Stimulated activated CD8-positive, alpha-beta memory T cell treated with anti-CD3 and anti-CD28 coated beads, Interleukin-15, amount 100 ng/mL, for 24 hours (primary cell): ENCODE measurements at places on chromosomes 11 and 22.

GRCh38 chr11:14614091-14614622 lies 29.4 kb upstream of the PDE3B start:
- no peak for DNase-seq

GRCh38 chr11:34869425-34869824 lies 46.8 kb downstream of the APIP start:
- no peak for DNase-seq

- DNase-seq, result no peak
Observed at GRCh38 chr22:46775850-46776826, 13.7 kb downstream of the TBC1D22A start.

- no peak for DNase-seq
Observed at GRCh38 chr22:44341431-44342346, 28.9 kb upstream of the SHISAL1 start.

DNA sequence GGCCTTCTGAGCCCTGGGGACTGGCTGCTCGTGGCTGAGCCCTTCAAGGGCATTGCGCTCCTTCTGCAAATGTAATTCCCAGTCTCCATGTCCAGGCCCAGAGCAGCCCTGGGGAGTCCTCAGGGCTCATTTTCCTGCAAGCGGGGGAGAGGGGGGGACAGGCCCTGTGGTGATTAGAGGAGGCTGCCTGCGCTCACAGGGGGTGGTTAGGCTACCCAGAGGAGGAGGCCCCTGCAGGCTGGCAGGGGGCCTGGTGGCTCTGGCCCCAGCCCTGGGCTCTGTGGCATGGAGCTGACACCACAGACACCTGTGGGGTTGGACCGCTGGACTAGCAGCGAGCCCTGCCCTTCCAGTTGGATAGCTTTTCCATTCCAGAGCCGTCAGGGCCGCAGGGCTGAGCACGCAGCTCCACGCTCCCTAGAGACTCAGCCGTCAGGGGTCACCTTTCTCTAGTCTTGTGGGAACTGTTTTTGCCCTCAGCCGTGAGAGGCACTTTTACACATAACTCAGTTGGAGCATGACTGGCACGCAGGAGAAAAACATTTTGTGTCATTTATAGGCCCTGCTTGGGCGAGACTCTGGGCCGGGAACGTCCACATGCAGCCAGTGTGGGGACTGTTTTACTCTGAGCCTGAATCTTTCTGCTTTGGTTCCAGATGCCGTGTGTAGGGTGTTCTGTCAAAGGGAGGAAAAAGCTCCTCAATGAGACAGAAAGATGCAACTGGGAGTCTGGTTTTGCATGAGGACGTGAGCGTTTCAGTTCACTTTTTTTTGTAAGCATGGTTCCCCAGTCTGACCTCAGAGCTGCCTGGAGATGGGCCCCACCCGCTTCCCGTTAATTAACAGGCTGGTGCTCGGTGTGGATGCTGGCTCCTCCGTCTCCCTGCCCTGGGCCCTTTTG lies 58.1 kb downstream of the LRP5 start:
- DNase-seq, result no peak

- no peak for DNase-seq
Observed at GRCh38 chr22:26779108-26779507, 121.7 kb downstream of the MIAT start.

- no peak for DNase-seq
Observed at GRCh38 chr22:49102367-49102766, 725.3 kb downstream of the BRD1 start.

GRCh38 chr22:33584152-33584551 lies 336.1 kb downstream of the LARGE1 start:
- no peak for DNase-seq

DNA sequence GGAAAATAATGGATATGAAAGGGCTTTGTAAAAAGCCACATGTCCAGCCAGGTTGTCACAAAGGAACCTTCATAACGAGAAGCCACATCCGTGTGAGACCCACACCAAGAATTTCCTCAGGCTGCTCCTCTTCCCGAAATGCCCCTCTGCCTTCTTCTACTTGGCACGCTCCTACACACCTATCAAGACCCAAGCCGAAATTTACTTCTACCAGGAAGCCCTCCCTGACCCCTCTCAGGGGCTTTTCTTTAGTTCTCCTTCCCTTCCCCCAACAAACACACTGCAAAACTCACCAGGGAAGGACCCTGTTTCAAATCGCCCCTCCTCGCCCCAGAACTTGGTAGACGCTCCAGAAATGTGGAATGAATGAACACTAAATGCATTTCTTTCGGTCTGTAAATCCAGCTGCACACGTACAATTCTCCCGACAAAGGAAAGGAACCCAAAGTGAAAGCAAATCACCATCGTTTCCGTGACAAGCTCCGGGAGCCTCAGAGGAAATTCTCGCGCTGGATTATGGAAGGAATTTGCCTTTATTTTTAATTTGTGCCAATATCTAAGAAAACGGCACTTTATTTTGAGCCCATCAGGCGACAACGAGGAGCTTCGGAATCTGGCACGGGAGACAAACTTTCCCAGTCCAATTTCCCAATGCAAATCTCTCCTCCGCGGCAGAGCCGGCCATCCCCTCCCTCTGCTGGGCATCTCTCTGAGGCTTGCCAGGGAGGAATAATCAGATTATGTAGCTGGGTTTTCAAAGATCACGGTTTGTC lies 13.2 kb upstream of the SHISAL1 start:
- DNase-seq, result no peak

DNA sequence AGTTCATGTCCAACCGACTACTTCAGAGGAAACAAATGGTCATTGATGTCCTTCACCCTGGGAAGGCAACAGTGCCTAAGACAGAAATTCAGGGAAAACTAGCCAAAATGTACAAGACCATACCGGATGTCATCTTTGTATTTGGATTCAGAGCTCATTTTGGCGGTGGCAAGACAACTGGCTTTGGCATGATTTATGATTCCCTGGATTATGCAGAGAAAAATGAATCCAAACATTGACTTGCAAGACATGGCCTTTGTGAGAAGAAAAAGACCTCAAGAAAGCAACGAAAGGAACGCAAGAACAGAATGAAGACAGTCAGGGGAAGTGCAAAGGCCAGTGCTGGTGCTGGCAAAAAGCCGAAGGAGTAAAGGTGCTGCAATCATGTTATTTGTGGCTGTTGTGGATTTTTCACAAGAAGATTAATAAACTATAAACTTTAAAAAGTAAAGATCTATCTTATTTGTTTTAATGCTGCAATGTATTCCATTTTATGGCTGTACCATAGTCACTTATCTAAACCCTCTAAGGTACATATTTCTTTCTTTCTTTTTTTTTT lies 20.1 kb upstream of the HIPK3 start:
- DNase-seq, result no peak

DNA sequence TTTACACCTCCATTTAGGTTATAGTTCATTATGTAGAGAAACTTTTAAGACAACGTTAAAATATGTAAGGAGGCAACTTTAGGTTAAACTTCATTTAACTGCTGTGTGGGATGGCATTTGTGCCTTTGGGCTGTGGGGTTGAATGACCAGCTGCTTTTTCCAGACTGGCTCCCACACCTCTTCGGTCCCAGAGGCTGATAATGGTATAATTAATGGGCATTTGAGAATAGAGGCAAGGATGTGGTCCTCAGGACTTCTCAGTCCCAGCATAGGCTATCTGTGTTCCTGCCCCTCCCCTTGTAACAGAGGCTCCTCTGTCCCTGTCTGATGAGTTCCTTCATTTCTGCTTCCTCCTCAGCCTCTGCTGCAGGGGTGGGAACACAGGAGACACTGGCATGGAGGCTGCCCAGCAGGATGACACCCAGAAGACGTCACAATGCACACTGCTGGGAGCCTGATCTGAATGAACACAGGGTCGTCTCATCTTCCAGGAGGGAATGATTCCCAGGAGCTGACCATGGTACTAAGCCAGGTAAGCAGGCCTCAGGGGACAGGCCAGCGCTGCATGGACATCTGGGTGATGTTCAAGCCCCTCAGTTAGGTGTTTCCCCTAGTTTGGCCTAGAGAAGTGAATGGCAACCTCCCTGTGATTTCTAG lies 17.1 kb upstream of the GNAZ start:
- no peak for DNase-seq
